DND-41 (cell line): ENCODE measurements at places on chromosomes 2 and 18.

GRCh38 chr2:166081131-166081632 is 46.6 kb downstream of the SCN1A start:
- DNase-seq = no peak

DNA sequence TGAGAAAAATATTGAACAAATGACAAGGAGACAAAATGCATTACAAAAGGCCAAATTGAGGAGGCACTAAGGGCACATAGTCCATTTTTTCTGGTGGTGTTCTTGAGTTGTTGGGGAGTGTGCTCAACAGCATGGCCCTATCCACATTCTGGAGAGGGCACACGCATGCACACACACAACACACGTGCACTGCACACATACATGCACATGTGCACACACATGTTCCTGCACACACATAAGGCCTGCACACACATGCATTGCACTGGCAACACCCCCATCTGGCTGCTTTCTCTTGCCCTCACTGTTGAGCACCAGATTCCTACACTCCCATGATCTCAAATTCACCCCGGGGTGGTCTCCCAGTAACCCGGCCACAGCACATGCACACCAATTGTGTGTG is 659.2 kb upstream of the RAB6C start:
- no peak for DNase-seq

DNA sequence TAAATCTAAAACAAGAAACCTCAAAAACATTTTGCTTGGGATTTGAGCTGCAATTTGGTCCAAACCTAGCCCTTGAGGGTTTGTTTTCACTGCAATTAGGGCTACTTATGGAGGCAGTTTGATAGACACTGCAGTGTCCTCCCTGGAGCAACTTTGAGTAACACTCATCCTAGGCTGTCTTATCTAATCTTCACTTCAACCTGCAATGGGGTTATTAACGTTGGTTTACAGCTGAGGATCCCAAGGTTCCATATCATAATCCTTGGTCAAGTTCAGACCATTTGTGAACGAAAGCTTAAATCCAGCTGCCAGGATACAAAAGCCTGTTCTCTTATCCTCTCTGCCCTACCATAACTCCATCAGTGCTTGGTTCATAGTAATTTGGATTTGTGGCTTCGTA is 2.5 kb downstream of the ANXA4 start:
- no peak for DNase-seq

DNA sequence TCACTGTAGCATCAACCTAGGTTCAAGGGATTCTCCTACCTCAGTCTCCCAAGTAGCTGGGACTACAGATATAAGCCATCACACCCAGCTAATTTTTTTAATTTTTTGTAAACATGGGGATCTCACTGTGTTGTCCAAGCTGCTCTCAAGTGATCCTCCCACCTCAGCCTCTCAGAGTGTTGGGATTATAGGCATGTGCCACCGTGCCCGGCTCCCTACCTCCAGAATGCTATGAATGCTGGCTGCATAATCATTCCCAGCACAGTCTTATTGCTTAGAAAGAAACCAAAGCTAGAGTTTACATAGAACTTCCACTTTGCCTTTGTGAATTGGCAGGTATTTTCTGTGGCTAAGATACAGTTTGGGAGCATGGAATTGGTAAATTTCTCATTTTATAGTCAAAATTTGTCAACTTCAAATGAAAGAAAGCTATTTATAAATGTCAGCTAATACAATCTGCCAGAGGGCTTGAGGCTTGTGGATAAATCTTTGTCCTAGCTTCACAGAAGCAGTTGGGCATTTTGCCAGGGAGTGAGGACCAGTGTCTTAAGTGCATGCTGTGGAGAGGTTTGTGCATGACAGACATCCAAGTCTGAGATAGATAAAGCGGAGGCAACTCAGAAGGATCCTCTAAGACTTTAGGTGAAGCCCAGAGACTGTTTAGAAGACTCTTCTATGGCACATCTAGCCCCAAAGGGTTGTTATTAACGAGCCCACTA is 175.4 kb downstream of the ANTXR1 start:
- no peak for DNase-seq

DNA sequence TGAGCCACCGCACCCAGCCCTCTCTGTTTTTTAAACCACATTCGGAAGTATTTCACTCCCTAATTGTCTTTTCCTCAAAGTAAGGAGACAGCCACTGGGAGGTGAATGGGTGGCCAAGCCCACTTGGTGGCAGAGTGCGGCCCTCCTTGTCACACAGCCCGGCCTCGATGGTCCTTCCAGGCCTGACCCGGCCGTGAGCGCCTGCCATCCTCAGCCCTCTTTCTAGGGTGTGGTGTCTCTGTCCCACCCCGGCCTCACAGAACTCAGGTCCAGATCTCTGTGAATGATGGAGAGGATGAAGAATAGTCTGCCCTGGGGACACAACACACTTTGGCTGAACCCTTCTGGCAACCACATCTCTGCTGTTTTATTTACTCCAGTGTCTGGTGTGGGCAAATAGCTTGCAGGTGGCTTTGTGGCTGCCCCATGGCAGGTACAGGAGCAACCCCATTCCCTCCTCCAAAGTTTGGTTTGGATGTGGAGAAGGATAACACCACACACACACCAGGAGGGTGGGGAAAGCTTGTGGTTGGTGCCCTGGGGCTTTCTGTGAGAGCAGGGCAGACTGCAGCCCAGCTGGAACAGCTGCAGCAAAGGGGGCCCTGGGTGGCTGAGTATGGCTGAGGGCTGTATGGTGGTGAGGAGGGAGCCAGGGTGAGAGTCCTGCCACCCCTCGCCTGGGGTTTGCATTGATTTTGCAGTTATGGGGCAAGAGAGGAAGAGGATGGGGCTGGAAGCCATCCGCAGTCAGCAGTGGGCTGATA is 88.6 kb downstream of the FAM168B start:
- DNase-seq = peak; percentile 11

DNA sequence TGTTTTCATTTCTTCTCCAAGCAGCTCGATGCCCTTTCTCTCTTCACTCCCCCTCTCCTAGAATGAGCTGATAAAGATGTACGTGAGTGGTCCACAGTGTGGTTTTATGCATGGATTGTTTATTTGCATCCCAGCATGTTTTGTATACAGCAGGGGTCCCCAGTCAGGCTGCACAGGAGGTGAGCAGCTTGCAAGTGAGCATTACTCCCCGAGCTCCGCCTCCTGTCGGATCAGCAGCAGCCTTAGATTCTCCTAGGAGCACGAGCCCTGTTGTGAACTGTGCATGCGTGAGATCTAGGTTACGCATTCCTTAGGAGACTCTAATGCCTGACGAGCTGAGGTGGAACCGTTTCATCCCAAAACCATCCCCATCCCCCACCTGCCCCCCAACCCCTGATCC is 262.6 kb downstream of the AGAP1 start:
- DNase-seq = no peak

- DNase-seq = no peak
Observed at GRCh38 chr18:811892-812375, at the start of gene YES1. Gene YES1 (minus strand): TSS chr18:812242. CDS start chr18:756827, 55,415 bp downstream.

GRCh38 chr2:229815342-229815741 is 101.0 kb upstream of the DNER start:
- DNase-seq = no peak

DNA sequence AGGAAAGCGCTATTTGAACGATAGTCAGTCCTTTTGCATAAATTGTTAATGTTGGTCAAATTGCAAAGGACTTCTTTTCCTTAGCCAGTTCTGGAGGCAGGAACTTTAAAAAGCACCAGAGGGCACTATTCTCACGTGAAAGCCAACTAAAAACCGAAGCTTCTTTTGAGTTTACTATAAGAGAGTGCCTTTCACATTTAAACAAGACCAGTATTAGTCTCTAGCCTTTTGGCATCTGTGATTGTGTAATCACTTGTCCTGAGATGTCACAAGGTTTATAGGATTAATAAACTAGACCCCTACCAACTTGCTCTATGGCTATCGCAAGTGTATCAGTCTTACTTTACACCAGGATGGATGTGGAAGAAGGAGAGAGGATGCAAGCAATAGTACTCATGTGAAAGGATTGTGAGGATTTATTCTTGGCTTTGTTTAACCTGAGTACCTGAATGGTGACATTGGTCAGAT is 14.4 kb upstream of the STAT4 start:
- peak; percentile 41 for DNase-seq

DNA sequence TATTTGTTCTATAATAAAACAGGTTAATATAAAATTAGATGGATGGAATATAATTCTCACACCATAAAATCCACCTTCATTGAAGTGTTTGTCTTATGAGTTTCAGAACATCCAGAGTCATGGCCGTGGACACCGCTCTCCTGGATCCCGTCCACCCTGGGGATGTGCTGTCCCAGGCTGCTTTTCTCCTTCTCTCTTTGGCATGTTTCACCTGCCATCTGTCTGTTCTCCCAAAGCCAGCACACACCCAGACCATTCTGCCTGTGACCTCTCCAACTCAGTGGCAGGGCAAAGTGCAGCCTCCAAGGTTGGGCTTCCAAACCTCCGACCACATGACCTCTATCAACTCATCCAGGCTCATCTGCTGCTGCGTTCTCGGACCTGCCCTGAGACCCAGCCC is 104.7 kb downstream of the MYT1L start:
- no peak for DNase-seq

GRCh38 chr2:179354739-179355537 is 90.3 kb upstream of the SESTD1 start:
- no peak for DNase-seq

- DNase-seq = no peak
Observed at GRCh38 chr2:68643011-68643873, at the start of gene PROKR1. Gene PROKR1 (plus strand): TSS chr2:68643579. CDS start chr2:68645822, 2,243 bp downstream.

GRCh38 chr18:49174478-49174877 is 223.7 kb upstream of the SMAD7 start:
- DNase-seq = no peak

GRCh38 chr2:197161774-197162173 is 148.8 kb downstream of the ANKRD44 start:
- DNase-seq = no peak

GRCh38 chr2:76946631-76947145 is 575.5 kb downstream of the LRRTM4 start:
- no peak for DNase-seq

- DNase-seq = no peak
Observed at GRCh38 chr2:218179782-218180181, 13.0 kb upstream of the CXCR1 start.

DNA sequence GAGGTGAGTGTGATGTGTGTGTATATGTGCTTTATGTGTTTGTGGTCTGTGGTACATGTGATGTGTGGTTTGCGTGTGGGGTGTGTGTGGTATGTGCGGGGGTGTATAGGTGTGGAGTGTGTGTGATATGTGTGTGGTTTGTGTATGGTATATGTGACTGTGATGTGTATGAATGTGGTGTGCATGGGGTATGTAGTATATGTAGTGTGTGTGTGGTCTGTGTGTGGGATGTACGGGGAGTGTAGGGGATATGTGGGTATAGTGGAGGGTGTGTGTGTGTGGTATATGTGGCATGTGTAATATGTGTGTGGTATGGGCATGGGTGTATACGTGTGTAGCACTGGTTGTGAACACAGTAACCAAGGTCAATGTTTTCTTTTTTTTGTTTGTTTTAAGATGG is 87.4 kb downstream of the ZNF385B start:
- no peak for DNase-seq

DNA sequence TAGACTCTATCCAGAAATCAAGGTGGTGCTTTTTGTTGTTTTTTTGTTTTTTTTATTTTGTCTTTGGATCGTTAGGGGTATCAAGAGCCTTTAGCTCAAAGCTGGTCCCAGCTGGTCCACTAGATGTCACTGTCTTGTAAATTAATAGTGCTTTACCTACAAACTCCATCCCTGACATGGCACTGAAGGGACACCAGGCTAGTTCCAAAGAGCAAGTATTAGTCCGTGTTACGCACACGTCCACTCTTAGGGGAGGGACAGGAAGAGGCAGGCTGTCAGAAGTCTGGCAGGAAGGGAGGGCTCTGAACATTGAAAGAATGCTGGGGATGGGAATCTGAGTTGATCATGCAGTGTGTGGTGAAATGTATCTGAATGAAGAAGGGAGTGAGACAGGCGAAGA is 85.9 kb upstream of the CCBE1 start:
- DNase-seq = peak; percentile 43

GRCh38 chr2:62222674-62223073 is 26.8 kb downstream of the B3GNT2 start:
- DNase-seq = no peak

- DNase-seq = no peak
Observed at GRCh38 chr2:22359071-22359672, 1025.8 kb upstream of the KLHL29 start.

- no peak for DNase-seq
Observed at GRCh38 chr2:160784034-160784433, 290.4 kb upstream of the RBMS1 start.

DNA sequence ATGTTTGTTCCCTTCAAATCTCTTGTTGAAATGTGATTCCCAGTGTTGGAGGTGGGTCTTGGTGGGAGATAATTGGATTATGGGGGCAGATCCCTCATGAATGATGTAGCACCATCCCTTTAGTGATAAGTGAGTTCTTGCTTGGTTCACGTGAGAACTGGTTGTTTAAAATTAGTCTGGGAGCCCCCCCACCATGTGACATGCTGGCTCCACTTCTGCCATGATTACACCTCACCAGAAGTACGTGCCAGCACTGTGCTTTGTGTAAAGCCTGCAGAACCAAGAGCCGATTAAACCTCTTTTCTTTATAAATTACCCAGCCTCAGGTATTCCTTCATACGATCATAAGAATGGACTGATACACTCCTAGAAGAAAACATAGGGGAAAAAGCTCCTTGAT is 10.1 kb downstream of the ABI2 start:
- no peak for DNase-seq

GRCh38 chr2:32011485-32011960 is 715 bp upstream of the MEMO1 start:
- DNase-seq = no peak

GRCh38 chr2:53987336-53987921 is 16.6 kb upstream of the PSME4 start:
- DNase-seq = no peak

DNA sequence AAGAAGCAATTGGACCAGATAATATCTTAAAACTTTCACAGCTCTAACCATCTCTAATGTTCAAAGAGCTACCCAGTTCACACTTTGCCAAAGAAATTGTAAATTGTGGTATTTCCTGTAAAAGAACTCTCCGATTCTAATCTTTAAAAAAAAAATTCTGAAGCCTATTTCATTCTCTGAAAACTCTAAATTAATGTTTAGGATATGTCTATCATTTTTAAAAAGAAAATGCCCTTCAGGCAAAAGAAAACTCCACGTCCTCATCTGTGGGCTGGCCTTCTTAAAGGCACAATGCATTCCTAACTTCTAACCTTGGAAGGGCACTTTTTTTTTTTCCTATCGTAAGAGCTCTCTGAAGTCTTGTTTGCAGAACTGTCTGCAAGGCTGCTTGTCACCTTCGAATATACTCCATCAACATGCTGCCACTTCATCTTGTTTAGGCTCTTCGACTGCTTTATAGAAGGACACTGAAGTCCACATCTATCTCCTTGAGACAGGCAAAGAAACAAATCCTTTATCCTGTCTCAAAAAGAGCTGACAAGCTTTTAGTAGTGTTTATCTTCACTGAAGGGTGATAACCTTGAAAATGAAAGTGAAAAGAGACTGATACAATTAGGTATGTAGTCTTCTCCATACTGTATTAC is 124.3 kb upstream of the SLC39A10 start:
- DNase-seq = peak; percentile 69

- no peak for DNase-seq
Observed at GRCh38 chr2:6824962-6825361, 40.7 kb downstream of the CMPK2 start.

- DNase-seq = no peak
Observed at GRCh38 chr2:11364565-11364887, 20.1 kb upstream of the ROCK2 start.
